ENCODE measurements at places on chromosomes 16 and 17.

- no peak for DNase-seq
Observed at GRCh38 chr16:77696149-77696548, 26.2 kb upstream of the NUDT7 start.

DNA sequence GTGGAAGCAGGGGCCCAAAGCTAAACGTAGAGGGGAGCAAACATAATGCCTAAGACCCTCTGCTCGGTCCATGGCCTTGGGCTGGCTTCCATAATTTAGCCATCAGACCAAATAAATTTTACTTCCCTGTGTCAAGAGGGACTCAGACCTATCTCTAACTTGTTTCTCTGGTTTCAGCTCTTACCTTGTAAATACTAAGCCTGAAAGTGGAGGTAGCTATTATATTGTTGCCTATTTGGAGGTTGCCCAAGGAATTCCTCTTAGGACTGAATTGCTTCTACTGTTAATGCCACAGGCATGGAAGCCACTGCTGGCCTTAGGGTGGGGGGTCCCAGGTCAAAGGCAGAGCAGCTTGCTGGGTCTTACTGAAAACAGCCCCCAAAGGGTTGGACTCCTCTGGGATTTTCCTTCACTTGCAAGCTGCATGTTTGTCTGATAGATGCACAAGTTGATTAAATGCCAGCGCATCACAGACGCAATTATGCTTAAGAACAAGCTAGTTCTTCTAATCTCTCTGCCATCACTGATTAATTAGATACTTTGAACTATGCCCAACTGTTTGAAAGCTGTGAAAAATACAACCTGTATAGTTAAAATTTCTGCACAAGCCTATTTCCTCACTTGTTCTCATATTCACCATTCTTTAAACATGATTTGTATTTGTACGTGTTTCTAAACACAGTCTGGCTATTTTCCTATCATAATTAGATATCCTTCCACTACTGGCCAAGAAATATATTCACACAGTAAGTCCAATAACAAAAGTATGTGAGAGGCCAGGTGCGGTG is 67.9 kb upstream of the HAS3 start:
- DNase-seq, result peak; percentile 45

DNA sequence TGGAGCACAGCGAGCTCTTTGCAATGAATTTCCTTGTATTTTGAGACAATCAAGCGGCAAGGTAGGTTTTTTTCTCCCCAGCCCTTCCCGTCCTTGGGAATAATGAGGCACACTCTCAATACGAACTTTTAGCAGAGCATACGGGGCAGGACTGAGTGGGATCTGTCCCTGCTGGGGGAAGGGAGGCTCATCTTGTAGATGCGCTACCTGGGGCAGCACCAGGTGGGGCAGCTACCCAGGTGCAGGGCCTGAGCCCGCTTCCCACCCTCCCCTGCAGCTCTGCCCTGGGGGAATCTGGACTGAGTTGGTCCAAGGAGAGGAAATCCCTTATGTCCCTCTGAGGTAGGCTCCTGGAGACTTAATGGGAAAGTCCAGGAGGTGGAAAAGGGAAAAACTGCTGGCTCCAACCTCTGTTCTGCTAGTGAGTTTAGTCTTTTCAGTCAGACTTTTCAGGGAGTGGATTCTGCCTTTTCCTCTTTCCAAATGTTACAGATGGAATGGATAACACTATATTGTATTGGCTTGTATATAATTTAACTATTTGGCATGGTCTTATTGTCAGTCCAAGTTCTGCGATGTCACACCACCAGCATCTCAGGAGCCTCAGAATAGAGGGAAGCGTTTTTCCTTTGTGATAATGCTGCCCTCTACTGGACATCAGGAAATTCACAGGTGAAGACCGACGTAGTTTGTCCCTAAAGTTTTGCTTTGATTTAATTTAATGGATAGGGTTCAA is 9.6 kb upstream of the CES1 start:
- peak; percentile 32 for DNase-seq

GRCh38 chr16:17213974-17214373 is 256.8 kb downstream of the XYLT1 start:
- no peak for DNase-seq

GRCh38 chr17:32349503-32349853 is 479 bp upstream of the ZNF207 start:
- no peak for DNase-seq

DNA sequence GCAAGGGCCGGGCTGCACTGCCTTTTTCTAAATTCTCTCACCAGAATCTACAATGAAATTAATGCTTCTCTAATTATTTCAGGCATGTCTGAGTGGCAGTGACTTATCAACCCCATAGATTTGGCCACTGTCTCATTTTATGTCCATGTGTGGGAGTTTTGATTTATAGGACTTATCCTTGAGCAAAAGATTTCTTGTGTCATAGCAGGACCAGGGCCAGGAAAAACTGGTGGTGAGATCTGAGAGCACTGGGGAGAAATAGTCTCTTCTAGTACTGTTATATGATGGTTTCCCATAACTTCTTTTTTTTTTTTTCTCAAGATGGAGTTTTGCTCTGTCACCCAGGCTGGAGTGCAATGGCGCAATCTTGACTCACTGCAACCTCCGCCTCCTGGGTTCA is 1.5 kb upstream of the KRT23 start:
- DNase-seq, result no peak

DNA sequence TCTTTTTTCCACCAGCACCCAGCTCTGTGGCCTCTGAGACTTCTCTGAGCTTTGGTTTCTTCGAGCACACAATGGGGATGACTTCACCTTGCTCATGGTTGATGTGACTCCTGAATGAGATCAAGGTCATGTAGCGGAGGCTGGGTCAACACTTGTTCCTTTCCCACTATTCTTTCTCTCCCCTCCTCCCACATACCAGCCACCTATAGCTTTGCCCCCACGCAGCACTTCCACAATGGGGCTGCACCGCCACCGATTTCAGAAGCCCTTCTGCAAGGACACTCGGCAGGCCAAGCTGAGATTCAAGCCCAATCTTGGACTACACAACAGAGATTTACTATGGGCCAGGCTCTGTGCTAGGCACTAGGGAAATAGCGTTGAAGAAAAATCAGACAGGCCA is 14.4 kb downstream of the TRIM25 start:
- no peak for DNase-seq

- DNase-seq, result no peak
Observed at GRCh38 chr17:12599186-12599920, 66.3 kb upstream of the MYOCD start.

- DNase-seq, result no peak
Observed at GRCh38 chr17:60311936-60312335, 80.0 kb downstream of the USP32 start.

GRCh38 chr16:69926241-69926640 is 24.9 kb upstream of the CLEC18A start:
- no peak for DNase-seq

- DNase-seq, result peak; percentile 85
Observed at GRCh38 chr16:1688807-1689560, 10.9 kb downstream of the JPT2 start.

- DNase-seq, result no peak
Observed at GRCh38 chr17:57096472-57097202, 11.6 kb downstream of the AKAP1 start.

DNA sequence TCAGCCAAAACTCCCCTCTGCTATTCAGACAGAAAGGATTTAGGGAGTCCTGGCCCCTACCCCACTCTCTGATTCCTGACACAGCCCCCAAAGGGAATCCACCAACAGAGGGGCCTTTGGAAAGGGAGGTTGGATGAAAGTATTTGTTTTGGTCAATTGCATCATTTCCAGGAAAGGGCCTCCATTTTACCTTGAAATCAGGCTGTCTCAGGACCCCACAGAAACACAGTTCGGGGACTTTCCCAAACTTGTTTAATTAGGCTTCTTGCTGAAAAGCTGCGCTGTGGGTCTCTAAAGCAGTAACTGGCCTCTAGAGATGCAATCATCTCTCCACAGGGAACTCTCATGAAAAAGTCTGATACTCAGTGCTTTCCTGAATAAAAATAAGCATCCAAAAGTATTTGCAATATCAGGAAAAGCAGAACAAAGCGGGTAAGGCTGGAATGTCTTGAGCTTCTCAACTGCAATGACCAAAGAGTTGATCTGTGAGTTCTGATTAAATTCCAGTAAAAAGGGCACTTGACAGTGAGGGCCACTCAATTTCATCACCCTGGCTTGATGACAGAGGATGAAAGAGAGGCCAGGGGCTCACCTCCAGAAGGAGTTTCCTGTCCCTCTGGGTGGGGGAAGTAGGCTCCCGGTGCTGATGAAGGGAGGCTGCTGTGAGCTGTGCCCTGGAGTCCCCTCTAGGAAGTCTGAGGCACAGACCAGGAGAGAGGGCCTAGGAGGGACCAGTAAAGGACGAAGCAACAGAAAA is 36.3 kb downstream of the LYRM9 start:
- no peak for DNase-seq

- DNase-seq, result no peak
Observed at GRCh38 chr17:35087731-35088355, 24.3 kb upstream of the RFFL start.

DNA sequence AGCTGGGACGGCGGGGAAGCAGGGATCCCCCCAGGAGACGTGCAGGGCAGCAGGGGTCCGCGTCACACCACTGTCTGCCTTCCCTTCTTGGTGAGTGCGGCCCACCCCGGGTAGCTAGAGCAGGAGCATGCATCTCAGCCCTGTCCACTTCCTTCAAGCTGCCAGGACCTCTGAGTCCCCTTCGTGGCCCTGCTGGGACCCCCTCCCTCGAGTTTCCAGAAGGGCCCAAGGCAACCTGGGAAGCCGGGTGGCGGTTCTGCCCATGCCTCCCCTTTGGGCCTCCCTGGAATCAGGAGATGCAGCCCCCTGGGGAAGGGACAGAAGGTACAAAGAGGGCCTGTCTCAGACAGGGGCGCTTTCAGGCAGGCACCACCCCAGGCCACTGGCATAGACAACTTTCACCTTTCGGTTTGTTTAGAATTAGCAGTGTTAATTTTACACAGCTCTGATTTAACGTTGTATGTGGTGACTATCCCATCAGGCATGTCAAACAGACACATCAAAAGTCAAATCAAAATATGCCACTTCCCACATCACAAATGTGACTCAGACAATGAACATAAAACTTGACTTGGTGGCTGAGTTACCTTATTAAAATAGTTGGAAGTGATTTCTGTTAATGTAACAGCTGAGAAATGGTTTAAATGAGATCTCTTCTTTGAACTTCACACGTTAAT is 94.5 kb upstream of the METRNL start:
- no peak for DNase-seq

DNA sequence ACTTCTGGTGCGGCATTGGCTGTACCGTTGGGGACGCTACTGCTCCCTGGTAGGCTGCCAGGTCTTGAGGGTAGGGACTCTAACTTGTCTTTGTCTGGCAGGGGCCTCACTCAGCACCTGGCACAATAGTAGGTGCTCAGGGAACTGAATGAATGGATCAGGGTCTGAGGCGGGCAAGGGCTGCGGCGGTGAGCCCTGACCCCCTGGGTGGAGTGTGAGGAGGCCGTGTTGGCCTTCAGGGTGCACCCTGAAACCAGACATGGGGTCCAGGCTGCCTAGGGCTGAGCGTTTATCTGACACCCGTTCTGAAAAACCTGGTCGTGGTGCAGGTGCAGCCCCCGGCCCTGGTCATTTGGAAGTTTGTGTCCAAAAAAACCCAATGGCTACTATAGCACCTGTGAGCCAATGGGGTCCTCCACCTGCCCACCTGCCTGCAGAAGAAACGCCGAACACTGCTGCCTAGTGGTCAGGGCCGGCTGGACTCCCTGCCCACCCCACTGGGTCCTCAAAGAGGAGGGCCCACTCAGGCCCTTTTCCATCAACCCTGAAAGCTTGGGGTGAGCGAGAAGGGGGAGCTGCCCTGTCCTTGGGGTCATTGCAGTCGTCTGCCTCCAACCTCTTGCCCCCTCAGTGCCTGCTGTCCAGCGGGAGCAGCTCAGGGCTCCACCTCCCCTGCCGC is 4.9 kb upstream of the ATP6V0C start:
- DNase-seq, result no peak

Measured in T47D (cell line).